ENCODE measurements at places on chromosomes 11 and 22.

DNA sequence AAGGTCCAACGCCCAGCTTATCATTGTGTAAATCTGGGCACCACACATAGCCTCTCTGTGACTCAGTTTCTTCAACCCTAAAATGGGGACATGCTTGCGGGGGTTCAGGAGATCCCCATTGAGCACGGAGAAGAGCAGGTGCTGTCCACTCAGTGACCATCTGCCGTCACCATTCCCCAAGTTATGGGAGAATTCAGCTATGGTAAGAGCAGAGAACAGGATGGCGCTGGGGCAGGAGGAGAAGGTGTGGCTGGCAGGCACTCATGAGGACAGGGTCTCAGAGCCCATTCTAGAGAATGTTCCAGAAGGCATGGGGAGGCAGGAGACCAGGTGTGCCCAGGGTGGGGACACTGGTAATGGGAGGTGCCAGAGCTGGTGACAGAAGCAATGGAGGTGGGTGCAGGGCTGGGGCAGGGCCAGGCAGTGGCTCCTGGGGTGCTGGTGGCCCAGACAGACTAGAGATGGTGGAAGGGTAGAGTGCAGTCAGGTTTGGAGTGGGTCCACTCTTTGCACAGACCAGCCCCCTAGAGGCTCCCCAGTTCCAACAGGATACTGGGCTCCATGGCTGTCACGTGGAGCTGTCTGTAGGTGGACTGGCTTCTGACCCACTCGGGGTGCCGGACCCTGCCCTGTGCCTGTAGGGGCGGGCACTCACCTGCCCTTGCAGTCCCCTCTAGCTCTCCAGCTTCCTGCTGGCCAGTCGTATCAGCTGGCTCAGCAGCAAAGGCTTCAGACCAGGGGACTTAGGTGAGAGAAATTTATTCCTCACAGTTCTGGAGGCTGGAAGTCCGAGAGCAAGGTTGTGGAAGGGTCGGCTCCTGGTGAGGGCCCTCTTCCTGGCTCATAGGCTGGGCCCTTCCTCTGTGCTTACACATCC is 84.7 kb downstream of the CDKN1C start:
- DNase-seq, result no peak

DNA sequence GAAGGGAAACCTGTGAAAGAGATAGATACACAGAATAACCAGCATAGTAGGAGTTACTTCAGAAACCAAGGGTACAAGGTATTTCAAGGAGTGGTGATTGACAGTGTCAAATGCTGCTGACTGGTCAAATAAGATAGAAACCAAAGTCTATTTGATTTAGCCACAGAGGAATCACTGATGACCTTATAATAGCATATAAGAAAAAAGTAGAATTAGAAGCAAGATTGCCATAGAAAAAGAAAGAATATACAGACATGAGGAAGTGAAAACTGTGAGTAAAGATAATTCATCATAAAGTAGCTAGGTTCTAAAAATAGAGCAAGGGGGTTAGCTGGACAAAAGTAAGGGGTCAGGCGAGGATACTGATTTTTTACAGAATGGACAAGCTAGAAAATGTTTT is 14.2 kb downstream of the ZBTB44 start:
- no peak for DNase-seq

- no peak for DNase-seq
These were observed 127.1 kb downstream of the CHST1 start for GRCh38 chr11:45538363-45538762.

- DNase-seq, result no peak
These were observed 1.6 kb upstream of the KAT5 start for GRCh38 chr11:65710421-65710820.

DNA sequence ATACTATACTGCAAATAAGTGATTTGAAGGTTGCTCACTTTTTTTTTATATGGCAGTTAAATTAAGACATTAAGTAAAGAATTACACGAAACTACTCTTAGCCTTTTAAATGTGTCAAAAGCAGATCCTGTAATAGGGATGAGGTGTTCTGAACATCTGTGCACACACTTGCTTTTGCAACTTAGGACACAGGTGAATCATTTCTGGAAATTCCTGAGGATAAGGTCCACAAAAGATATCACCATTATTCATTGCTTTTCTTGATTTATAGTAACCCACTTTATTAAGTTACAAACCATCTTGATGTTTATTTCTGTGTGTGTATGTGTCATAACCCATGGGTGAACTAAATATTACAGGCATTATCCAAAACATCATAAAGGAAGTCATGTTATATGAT is 55.9 kb downstream of the SLC5A12 start:
- DNase-seq, result no peak

- DNase-seq, result no peak
These were observed 5.9 kb downstream of the RHOG start for GRCh38 chr11:3834664-3835461.

DNA sequence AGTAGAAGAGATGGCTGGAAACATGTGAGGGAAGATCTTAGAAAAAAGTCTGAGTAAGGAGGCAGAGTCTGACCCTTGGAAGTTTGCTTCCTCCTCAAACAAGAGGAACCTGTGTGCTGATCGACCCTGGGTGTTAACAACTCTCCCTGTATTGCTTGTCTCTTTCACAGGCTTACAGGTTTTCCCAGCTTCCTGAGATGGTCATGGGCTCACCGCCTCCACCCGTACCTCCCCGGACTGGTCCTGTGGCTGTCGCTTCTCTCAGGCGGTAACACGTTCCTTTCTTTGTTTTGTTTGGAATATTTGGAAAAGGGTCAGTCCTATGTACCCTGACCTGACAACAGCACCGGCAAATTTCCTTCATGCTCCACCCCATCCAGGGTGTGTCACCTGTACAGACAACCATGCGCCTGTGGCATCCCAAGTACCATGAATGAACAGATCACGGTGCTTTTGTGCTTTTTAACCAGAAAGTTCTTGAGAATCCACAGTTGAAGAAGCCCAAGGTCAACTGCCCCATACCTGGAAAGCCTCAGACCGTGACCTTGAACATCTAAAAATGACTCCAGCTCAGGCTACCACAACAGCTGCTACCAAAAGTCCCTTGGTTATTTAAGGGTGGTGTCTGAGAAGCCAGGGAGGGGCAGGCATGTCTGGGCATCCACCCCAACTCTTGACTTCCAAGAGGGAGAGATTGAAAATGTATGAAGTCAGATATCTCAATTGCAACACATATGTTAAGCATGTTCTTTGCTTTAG is 44.6 kb downstream of the C11orf91 start:
- DNase-seq, result no peak

DNA sequence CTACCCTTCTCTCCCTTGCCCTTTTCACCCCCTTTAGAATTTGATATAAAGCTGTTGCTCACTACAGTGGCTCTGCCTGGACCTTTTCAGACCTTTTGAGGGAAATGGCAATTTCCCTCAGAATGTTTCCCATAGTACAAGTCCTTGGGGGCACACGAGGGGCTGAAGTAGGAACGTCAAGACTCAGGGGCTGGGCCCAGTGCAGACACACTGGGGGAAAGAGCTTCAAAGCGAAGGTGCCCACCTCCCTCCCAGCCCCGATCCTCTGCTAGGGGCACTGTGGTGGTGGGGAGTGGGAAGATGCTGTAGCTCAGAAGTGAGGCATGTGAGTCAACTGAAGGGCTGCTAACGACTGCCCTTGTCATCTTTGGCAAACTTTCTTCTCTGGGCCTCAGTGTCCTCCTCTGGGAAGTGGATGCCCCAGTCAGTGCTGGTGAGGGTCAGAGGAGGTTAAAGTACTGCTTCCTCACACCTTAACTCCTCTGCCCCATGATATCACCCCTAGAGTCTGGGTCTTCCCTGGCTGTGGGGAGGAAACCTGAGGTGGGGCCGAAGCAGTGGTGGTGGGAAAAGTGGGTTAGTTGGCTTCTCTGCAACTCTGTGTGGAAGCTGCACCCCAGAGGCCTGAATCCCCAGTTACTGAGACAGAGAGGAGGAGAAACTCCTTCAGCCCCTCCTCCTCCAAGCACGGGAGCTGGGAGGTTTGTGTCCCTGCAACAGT is 425.3 kb upstream of the B3GAT1 start:
- no peak for DNase-seq

- DNase-seq, result no peak
These were observed 90.3 kb upstream of the CD82 start for GRCh38 chr11:44475114-44475686.

DNA sequence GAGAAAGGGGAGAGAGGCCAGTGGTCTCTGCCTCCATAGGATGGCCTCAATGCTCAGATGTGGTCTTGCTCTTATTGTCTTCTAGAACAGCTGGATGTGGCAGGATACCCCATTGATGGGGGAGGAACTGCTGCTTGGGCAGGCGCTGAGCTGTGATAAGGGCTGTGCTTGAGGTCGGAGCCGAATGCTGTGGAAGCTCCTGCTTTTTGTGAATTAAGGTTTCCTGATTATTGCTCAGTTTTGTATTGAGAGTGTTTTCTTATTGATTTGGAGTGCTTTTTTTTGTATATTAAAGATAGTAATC is 57.2 kb downstream of the CABIN1 start:
- DNase-seq, result no peak

- no peak for DNase-seq
These were observed 61.5 kb downstream of the ENDOD1 start for GRCh38 chr11:95150956-95151684.

- no peak for DNase-seq
These were observed 591.4 kb downstream of the SOX6 start for GRCh38 chr11:15764948-15765347.

GRCh38 chr22:30336752-30337460 is 10.2 kb upstream of the TBC1D10A start:
- no peak for DNase-seq

GRCh38 chr11:2425506-2425905 is 18.8 kb downstream of the TRPM5 start:
- no peak for DNase-seq

DNA sequence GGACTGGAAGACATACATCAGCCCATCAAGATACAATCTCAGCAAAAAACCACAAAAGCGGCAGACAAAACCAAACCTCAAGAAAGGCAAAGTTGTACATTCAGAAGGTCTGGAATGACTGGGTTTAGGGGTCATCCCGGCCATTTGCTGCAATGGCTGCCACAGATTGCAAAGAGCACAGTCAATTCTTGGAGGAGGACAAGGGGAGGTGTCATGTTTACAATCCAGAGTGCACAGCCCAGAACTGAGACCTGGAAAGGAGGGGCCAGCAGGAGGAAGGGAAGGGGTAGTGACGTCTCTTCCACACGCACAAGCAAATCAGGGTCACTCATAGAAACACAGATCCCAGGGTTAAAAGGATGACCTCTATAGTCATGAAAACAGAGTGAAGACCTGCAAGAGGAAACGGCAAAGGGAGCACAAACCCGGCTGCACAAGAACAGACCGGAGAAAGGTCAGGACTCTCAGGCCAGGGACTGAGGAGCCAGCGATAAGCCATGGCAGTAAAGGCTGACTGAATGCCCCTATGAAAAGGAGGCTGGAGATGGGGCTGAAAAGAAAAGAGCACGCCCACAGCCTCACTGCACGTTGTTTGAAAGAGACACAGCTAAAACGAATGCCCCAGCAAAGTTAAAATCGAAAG is 18.2 kb upstream of the MUC5AC start:
- no peak for DNase-seq

DNA sequence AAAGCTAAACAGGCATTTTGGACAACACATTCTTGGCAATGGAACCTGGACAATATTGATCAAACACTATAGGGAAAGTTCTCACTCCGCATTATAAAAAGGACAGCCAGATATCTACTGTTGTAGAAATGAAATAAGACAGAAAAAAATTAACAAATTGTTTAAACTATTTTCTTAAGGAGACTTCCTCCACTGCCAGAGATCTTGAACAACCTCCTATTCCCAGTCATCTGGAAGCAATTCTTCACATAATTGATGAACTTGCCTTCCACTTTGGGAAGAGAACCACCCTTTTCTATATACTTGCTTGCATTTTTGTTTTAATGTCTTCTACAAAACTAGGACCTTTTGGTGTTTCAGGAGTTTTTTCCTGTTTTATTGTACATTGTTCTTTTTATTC is 216.1 kb downstream of the CASP12 start:
- no peak for DNase-seq

DNA sequence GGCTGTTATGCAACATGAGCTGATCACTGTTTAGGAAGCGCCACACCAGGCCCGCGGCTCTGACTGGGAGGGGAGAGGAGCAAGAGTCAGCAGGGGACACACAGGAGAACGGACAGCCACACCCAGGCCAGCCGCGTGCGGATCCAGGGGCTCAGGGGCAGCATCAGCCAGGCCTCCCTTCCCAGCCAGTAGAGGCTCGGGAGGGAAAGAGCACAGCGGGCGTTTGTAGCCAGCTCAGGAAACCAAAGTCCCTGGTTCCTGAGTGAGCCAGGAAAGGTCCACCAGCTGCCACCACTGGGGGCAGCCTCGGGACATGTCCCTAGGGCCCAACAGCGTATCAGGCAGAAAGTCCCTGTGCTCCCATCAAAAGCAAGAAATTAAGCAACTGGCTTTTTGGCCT is 71.8 kb upstream of the PITPNB start:
- no peak for DNase-seq

DNA sequence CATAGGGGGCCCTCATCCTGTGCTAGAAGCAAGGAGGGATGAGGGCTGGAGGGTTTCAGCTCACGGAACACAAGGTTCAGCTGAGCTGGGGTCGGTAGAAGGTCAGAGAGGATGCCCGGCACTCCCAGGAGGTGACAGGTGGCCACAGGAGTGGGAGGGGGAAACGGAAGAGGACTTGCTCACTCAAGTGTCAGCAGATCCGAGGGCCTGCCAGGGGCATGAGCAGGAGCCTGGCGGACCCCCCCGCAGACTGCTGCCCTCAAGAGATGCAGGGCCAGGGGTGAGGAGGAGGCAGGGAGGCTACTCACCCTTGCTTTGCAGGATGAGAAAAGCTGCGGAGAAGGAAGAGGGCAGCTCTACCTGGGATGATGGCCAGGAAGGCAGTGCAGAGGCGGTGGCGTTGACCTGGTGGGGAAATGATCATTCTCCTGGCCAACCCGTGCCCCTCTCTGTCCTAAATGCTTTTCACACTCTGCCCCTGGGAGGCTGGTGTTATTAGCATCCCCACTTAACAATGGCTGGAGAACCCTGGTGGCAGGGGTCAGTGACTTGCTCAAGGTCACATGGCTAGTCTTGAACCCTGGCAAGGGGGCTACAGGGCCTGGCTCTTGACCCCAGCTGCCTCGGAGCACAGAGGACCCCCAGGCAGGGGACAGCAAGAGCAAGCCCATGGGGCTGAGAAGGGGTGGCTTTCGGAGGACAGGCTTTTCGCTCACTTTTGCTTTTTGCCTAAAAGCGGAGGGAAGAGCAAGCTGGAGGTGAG is 30.1 kb upstream of the CSNK1E start:
- DNase-seq, result no peak

GRCh38 chr11:119641983-119642745 is 86.8 kb downstream of the NECTIN1 start:
- DNase-seq, result no peak

DNA sequence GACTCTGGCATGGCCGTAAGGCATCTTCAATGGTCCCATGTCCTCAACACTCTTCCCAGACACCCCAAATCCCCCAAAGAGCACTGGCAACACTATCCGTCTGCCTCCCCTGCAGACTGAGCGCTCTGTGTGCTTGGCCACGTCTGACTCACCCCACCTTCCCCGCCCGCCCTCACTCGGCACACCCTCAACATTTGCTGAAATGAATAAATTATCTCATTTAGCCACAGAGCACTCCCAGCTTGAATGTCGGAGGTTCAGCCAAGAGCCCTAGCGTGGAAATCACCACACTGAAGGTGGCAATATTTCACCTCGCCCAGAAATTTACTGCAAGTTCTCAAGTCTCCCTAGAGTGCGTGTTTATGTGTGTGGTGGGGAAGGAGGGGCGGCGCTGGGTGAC is 46.6 kb upstream of the TCF20 start:
- DNase-seq, result no peak

All from cortex of kidney (tissue), 1 donor.